ELR (cell line): ENCODE measurements at places on chromosomes 4 and X.

- no peak for DNase-seq
Observed at GRCh38 chr4:86362510-86362909, 2.7 kb upstream of the MAPK10 start.

DNA sequence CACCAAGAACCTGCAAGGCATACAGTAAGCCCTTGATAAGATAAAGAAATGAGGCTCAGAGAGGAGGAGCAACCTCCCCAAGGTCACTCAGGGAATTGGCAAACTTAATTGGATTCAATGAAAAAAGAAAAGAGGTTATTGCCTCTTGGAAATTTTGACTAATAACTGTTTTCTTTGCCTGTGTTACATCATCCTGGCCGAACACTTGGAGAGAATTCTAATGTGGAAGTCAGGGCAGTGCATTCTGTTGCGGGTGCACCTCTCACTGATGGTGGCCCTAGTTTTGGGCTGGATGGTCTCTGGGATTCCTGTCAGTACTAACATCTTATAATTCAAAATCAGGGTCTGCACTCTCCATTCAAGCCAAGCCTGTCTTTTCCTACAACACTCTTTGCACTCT lies 186.2 kb upstream of the BCOR start:
- DNase-seq, result no peak

- DNase-seq, result no peak
Observed at GRCh38 chr4:27008679-27009078, 148.0 kb downstream of the STIM2 start.

GRCh38 chr4:95156452-95156765 lies 392.4 kb downstream of the UNC5C start:
- DNase-seq, result no peak

GRCh38 chr4:69744157-69744478 lies 16.3 kb downstream of the SULT1B1 start:
- no peak for DNase-seq

DNA sequence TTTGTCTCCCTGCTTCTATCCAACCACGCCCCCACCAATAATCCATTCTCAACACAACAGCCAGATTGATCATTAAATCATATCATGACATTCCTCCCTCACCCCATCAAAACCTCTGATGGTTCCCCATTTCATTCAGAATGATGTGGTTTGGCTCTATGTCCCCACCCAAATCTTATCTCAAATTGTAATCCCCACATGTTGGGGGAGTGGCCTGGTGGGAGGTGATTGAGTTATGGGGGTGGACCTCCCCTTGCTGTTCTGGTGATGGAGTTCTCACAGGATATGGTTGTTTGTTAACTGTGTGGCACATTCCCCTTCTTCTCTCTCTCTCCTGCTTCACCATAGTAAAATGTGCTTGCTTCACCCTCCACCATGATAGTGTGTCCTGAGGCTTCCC lies 23.3 kb downstream of the TRMT2B start:
- no peak for DNase-seq

DNA sequence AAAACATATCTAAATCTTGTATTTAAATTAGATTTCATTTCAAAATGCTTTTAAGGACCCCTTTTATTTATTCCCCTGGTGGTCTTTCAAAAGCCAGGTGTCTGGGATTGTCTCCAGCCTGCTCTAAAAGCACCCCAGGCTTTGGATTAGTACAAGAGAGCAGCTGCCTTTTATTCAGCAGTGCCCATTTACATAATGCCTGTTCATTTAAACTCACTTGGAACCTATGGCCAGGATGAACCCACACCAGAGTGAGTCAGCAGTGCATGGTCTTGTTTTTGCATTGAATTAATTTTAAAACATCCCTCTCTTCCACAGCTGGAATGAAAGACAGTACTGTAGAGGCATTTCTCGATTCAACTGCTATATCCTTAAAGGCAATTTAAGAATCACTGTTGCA lies 64.1 kb upstream of the TENM3 start:
- peak; percentile 35 for DNase-seq

GRCh38 chrX:18441780-18442367 lies 16.5 kb downstream of the CDKL5 start:
- no peak for DNase-seq

GRCh38 chr4:124212815-124213630 lies 499.5 kb downstream of the ANKRD50 start:
- no peak for DNase-seq

DNA sequence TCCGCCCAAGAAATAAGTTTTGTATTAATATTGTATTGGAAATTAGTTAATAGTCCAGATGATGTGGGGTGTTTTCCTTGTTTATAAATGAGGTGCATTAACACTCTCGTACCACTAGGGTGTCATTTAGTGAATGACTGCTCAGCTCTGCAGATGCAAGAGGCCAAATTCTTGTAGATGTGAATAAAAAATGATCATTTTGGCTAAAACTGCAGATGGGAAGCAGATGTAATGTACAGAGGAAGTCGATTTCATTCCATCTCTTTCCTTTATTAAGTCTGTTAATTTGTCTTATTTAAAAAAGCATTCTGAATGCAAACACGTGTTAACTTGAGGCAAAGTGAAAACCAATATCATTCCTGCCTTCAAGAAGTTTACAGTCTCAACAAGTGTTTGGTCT lies 108.1 kb downstream of the DHX15 start:
- DNase-seq, result peak; percentile 49

GRCh38 chr4:90328558-90328957 lies 201.4 kb downstream of the CCSER1 start:
- DNase-seq, result peak; percentile 8

DNA sequence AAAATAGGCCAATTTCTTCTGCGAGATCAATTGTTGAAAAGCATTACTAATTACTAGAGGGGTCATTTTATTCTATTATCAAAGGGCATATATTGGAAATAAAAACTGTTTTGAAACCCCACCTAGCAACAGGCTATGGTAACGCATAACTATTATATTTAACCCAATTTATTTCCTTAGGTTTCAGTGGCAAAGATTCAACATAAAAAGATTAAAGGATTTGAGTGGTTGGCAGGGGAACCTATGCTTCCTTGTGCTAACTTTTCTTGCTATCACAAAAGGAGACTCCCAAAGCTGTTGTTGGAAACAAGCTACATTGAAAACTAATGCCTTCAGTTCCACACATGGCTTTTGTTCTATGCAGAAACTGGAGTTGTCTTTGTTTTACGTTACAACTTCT lies 166.9 kb upstream of the KLF3 start:
- no peak for DNase-seq
